ENCODE measurements at places on chromosomes 1 and 21.

GRCh38 chr1:238252033-238252802 lies 361.5 kb upstream of the ZP4 start:
- peak; percentile 63 for DNase-seq

DNA sequence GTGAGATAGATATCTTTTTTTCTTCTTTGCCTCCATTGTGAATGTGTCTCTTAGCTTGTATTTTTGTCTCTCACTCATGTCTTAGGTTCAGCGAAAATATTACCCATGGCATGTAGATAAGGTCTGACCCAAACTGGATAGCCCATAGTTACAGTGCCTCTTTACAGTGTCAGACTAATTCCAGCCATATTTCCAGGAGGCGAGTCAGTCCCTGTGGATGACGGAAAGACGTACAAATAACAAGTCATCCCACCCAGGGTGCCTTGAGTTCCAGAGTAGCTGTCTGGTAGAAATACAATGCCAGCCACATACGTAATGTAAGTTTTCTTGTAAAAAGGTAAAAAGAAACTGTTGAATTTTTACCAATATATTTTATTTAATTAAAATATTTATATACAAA lies 157.3 kb downstream of the ZNF281 start:
- DNase-seq = no peak

- no peak for DNase-seq
Measured at GRCh38 chr1:155014709-155015508, 12.3 kb downstream of the ZBTB7B start.

DNA sequence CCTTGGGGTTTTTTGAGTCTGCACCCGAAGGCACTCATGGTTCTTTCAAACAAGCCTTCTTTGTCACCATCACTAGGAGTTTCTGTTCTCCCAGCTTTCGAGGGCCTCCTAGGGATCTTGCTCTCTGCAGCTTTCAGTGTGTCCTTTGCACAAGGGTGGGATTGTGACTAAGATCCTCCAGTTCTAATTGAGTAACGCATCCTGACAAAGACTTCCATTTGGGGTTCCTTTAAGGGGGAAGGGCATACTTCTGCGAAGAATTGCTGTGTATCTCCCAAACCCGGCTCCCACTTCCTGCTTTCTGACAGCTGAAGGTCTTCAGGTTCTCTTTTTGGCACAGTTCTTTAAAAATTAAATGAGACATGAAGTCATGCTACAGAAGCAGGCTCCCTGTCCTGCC lies 139.4 kb downstream of the EDEM3 start:
- no peak for DNase-seq

GRCh38 chr1:162009501-162010174 lies 14.0 kb downstream of the OLFML2B start:
- no peak for DNase-seq

- DNase-seq = no peak
Measured at GRCh38 chr1:100100202-100100601, 32.5 kb downstream of the SASS6 start.

GRCh38 chr1:146032631-146033219 lies 11.2 kb upstream of the HJV start:
- peak; percentile 44 for DNase-seq

GRCh38 chr1:27658951-27659496 lies 13.0 kb downstream of the IFI6 start:
- peak; percentile 67 for DNase-seq

DNA sequence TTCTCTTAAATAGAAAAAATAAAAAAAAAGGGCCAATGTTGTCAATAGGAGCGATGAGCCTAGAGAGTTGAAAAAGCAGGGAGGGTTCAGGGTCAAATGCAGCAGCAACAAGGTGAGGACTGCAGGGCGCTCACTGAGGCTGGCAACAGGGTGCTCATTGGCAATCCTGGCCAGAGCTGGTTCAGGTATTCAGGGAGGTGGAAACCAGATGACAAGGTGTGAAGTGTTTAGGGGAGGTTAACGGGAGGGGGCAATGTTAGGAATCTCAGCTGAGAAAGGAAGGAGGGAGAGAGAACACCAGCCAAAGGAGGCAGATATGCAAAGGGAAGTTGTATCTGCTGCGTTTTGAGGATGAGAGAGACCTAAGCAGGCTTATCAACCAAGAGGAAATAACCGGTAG lies 129.8 kb upstream of the DAB1 start:
- DNase-seq = peak; percentile 43

- no peak for DNase-seq
Measured at GRCh38 chr1:99657213-99658030, 11.5 kb downstream of the PALMD start.

DNA sequence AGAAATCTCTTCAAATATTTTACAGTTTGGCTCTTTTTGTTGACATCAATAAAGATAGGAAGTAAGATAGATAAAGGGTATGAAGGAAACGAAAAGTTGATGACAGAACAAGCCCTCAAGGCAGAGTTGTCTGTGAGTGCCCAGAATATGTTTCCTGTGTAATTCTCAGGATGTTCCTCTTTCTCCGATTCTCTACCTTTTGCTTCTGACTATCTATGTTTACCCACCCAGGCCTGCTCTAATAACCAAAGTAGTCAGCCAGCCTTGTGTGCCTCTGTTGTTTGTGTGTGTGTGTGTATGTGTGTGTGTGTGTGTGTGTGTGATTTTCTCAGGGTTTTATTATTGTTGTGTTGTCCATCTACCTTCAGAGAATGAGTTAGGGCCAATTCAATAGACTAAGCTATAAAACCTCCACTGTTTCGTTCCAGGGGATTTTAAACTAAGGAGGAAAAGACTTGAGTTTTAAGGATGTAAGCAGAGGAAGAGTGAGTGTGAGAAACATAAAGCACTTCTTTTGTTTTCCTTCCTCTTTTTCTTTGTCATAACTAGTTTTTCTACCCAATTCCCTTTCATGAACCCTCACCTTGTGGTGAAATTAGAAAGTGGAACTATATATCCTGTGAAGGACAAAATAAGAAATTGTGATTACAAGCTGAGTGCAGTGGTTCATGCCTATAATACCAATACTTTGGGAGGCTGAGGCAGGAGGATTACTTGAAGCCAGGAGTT lies 627.4 kb upstream of the NR5A2 start:
- no peak for DNase-seq

- peak; percentile 52 for DNase-seq
Measured at GRCh38 chr1:93616221-93616995, 65.2 kb downstream of the BCAR3 start.

- DNase-seq = no peak
Measured at GRCh38 chr21:41683815-41684214, 83.0 kb downstream of the RIPK4 start.

- DNase-seq = peak; percentile 15
Measured at GRCh38 chr1:49651136-49651535, 372.6 kb downstream of the AGBL4 start.

DNA sequence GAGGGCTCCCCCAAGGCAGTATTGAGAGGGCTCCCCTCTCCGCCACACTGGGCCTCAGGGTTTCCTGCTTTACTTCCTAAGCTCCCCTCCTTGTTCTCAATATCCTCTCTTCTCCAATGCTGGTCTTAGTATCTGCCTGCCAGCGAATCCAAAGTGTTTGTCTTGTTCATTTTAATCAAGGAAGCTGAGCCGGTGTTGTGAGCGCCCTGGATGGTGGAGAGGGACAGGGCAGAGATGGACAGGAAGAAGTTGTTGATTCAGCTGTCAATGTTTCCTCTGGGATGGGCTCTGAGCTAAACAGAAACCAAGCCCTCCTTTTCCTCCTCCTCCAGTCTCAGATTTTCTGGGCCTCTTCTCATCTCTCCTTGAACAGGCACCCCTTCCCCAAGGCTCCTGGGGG lies 5.4 kb downstream of the OLFML3 start:
- DNase-seq = no peak

- no peak for DNase-seq
Measured at GRCh38 chr1:81592233-81592632, 208.5 kb upstream of the ADGRL2 start.

- DNase-seq = no peak
Measured at GRCh38 chr1:6116137-6116536, 64.0 kb downstream of the CHD5 start.

- no peak for DNase-seq
Measured at GRCh38 chr1:99482750-99483149, 163.2 kb upstream of the PALMD start.

DNA sequence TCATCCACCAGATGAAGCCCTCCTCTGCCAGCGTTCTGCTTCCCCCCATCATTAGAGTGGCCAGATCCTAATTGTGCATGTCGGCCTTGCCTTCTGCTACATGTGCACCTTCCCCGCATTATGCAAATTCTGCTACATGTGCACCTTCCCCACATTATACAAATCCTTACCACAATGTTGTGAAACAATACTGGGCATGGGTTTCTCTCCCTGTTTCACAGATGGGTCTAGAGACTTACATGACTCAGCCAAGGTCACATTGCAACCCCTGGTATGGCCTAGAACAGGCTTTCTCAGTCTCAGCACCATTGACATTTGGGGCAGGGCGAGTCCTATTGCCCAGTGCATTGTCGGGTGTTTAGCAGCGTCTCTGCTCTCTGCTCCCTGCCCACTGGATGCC lies 1.0 kb upstream of the CELA2A start:
- DNase-seq = no peak

- DNase-seq = no peak
Measured at GRCh38 chr1:47519491-47519890, 81.6 kb downstream of the FOXD2 start.

GRCh38 chr1:67578397-67579020 lies 106.5 kb upstream of the GADD45A start:
- no peak for DNase-seq

- DNase-seq = no peak
Measured at GRCh38 chr1:23450894-23451293, 26.3 kb upstream of the TCEA3 start.

DNA sequence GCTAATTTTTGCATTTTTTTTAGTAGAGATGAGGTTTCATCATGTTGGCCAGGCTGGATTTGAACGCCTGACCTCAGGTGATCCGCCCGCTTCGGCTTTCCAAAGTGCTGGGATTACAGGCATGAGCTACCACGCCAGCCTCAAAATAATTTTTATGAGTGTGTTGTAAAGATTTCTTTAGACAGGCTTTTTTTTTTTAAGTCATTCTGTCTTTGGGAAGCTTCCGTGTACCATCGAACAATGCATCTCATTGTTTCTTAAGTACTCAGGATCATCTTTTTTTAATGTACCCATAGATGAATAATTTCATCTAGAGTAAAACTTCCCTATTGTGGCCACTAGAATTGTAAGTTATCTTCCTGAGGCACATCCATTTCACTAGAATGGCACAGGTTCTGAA lies 19.6 kb upstream of the SDC3 start:
- no peak for DNase-seq

DNA sequence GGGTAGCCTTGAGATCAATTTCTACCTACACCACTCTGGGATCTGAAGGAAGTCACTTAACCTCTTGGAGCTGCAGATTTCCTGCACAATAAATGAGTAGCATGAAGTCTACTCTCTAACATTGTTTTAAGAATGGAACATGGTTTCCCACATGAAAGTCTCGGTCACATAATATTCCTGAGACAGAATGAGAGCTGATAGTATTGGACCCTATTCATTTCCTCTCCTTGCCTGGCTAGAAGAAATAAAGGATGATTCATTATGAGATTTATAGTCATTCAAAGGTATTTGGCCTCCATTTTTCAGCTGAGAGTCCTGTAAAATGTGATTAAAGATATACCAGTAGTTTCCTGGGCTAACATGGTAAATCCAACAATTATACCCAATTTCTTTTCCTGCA lies 56.7 kb downstream of the ARHGAP29 start:
- no peak for DNase-seq

DNA sequence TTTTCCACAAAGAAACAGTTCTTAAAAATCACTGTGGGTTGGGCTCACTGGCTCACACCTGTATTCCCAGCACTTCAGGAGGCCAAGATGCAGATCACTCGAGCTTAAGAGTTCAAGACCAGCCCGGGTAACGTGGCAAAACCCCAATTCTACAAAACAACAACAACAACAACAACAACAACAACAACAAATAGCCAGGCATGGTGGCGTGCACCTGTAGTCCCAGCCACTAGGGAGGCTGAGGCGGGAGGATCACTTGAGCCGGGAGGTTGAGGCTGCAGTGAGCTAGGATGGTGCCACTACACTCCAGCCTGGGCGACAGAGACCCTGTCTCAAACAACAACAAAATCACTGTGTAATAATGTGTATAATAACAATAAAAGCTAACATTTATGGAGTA lies 40.8 kb downstream of the CDCP2 start:
- no peak for DNase-seq

DNA sequence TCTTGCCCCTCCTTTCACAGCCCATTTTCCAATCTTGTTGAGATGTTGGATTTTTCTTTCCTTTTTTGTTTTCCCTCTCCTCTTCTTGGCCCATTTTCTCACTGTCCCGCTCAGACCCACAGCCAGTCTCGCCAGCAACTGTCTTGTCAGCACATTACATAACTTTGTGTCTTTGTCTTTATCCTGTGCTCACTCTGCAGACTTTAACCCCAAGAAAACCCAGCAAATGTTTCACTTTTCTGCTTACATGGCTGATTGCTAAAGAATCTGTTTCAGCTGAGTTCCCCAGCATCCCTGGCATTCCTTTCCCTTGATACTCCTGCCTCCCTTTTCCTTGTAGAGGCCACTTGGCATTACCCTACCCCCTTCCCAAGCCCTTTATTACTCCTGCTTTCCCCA lies 74.6 kb downstream of the ZNF648 start:
- DNase-seq = no peak

GRCh38 chr21:32653326-32653901 lies 41.2 kb upstream of the CFAP298 start:
- peak; percentile 55 for DNase-seq

GRCh38 chr1:154855186-154855851 lies 14.8 kb downstream of the KCNN3 start:
- no peak for DNase-seq

- no peak for DNase-seq
Measured at GRCh38 chr1:234091876-234092275, 187.4 kb downstream of the SLC35F3 start.

GRCh38 chr1:27710574-27710973 lies 15.2 kb upstream of the FAM76A start:
- DNase-seq = no peak
